CD4-positive, alpha-beta T cell treated with Interleukin-10 for 1 hour (primary cell): ENCODE measurements at places on chromosomes 12 and 14.

GRCh38 chr12:131986910-131987309 is 37.2 kb downstream of the EP400 start:
- no peak for DNase-seq

GRCh38 chr14:101826351-101826750 is 64.8 kb downstream of the PPP2R5C start:
- no peak for DNase-seq

DNA sequence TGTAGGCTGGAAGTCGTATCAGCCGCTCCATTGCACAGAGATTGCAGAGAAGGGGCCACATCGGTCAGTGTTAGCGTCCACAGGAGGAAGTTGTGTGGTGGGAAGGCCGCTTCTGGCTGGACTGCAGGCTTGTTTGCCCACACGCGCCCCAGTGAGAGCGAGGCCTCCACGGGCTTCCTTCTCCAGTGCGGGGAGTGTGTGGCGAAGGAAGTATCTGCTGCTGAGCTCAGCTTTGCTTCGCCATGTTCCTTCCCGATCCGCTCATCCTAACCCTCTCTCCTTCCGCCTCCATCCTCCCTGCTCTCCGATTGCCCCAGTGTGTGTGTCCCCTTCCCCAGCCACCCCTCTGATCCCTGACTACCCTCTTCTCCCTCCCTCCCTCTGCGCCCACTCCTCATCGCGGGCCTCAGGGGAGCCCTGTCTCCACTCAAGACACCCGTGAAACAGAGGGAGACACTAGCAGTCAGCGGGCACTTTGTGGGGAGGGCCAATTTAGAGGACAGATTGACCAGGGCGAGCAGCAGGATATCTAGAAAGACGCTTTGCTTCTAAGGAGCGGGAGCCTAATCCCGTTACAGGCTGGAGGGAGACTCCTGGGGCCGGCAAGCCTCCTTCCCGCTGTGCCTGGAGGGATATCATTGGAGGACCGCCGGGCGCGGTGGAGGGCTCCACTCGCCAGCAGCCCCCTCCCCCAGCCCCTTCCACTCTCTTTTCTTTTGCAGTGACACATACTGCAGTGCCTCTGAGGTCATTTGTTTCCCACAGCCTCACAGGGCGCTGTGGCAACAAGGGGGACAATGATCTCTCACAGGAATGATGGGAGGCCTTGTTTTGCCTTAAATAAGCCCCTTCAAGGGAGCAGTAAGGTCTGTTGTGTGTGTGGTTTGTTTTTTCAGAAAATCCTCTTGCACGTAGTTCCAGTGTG is 428.8 kb downstream of the ZFP36L1 start:
- DNase-seq: no peak

DNA sequence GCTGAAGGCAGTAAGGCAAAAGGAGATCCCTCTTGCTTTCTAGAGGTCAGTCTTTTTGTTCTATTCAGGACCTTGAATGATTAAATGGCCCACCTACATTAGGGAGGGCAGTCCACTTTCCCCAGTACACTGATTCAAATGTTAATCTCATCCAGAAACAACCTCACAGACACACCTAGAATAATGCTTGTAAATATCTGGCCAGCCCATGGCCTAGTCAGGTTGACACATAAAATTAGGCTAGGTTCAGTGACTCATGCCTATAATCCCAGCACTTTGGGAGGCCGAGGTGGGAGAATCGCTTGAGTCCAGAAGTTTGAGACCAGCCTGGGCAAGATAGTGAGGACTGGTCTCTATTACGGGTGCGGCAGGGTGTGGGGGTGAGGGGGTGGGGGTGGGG is 43.5 kb downstream of the MIPOL1 start:
- DNase-seq: no peak

- DNase-seq: no peak
These were observed 14.6 kb downstream of the HNF1A start for GRCh38 chr12:120992989-120993388.

DNA sequence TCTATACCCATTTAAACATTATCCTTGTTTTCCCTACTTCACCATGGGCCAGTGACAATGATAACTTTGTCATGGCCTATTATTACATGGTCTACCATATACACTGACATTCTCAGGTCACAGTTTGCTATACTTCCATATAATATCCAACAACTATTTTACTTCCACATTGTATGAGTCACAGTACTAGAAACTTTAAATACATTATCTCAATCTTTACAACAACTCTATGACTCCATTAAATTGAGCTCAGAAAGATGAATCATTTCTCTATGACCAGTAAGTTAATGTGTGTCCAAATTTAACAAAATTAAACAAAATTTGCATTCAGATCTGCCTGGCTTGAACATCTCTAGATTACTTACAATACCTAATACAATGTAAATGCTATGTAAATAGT is 93.9 kb downstream of the PLEKHG7 start:
- no peak for DNase-seq

- no peak for DNase-seq
These were observed 267.8 kb downstream of the KTN1 start for GRCh38 chr14:55847766-55848165.

- peak; percentile 22 for DNase-seq
These were observed 1134.6 kb downstream of the BCL11B start for GRCh38 chr14:98137131-98138025.

- peak; percentile 44 for DNase-seq
These were observed 86.4 kb upstream of the GPR68 start for GRCh38 chr14:91330856-91331255.

DNA sequence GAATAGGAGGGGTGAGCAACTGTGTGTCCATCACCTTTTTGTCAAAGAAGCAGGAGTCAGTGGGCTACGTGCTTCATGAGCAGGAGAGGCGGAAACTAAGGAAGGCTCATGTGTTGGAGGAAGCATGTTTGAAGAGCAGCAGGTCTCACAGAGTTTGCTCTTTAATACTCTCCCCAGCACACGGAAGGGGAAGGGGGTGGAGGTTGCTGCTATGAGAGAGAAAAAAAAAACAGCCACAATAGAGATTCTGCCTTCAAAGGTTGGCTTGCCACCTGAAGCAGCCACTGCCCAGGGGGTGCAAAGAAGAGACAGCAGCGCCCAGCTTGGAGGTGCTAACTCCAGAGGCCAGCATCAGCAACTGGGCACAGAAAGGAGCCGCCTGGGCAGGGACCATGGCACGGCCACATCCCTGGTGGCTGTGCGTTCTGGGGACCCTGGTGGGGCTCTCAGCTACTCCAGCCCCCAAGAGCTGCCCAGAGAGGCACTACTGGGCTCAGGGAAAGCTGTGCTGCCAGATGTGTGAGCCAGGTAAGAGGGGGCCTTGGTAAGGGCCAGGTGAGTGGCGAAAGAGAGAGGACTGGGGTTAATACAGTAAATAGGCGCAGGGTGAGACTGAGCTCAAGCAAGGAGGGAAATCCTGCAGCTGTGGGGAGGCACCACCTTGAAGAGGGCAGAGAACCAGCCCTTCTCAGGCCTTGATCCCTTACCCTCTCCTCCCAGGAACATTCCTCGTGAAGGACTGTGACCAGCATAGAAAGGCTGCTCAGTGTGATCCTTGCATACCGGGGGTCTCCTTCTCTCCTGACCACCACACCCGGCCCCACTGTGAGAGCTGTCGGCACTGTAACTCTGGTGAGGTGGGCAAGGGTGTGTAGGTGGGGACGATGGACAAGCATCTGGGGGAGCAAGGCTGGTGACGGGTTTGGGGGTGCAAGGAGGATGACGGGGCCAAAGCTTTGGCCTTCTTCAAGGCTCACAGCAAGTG is at the start of gene CD27:
CD27 (plus strand) TSS at position 252 of the 985 bp plus-strand sequence; CDS start at position 393, 141 bp downstream.
- peak; percentile 52 for DNase-seq

GRCh38 chr12:122318607-122319605 is 52.6 kb upstream of the VPS33A start:
- no peak for DNase-seq

GRCh38 chr14:92880351-92880750 is 42.6 kb upstream of the CHGA start:
- no peak for DNase-seq

- DNase-seq: no peak
These were observed 426.6 kb downstream of the ATP23 start for GRCh38 chr12:58368001-58368400.

DNA sequence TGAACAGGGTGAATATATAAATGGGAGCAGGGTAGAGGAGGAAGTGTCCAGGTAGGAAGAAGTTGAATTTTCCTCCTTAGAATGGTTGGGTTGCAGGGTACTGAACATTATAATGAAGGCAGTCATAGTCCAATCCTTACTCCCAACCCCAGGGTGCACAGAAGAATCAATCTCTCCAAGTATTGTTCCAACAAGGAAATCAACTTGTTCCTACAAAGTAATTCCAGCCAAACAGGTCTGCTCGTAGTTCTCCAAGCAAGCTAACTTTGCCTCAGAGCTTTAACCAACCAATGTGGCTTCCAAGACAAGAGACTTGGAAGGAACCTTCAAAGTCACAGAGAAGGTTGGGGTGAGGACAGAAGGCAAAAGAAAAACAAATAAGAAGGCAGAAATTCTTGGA is 527.2 kb downstream of the MED13L start:
- DNase-seq: no peak

GRCh38 chr14:71621980-71622605 is 310.1 kb upstream of the RGS6 start:
- DNase-seq: no peak

DNA sequence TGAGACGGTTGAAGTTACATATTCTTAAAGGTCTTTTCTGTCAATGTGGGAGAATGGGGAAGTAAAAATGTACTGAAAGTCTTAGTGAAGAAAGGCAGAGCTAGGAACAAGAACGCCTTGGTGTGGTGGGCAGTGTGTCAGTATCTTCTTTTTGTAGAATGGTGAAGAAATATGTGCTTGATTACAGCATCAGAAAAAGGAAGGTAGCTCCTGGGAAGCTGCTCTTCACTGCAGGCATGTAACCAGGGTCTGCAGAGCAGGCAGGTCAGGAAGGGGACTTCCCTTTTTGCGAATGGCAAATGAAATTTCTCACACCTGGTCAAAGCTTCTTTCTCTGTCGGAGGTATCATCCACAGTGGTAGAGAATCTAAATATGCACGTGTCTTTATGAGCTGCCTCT is 226.2 kb downstream of the ADAMTS20 start:
- no peak for DNase-seq

DNA sequence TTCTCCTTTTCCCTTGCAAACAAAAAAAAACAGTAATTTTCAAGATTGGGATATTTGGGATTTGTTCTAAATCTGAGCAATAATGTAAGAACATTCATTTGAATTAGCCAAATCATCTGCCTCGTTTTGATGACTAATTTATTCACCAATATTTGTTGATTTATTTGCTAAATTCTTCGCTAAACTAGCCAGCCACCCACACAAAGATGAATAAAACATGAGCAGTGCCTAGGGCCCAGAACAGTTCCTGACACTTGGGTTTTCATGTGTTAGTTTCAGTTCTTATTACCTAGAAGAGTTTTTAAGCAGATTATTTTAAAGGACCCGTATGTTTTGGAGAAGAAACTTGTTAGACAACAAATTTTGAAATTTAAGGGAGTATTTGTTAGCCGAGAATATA is 1.4 kb downstream of the ETNK1 start:
- DNase-seq: peak; percentile 51

DNA sequence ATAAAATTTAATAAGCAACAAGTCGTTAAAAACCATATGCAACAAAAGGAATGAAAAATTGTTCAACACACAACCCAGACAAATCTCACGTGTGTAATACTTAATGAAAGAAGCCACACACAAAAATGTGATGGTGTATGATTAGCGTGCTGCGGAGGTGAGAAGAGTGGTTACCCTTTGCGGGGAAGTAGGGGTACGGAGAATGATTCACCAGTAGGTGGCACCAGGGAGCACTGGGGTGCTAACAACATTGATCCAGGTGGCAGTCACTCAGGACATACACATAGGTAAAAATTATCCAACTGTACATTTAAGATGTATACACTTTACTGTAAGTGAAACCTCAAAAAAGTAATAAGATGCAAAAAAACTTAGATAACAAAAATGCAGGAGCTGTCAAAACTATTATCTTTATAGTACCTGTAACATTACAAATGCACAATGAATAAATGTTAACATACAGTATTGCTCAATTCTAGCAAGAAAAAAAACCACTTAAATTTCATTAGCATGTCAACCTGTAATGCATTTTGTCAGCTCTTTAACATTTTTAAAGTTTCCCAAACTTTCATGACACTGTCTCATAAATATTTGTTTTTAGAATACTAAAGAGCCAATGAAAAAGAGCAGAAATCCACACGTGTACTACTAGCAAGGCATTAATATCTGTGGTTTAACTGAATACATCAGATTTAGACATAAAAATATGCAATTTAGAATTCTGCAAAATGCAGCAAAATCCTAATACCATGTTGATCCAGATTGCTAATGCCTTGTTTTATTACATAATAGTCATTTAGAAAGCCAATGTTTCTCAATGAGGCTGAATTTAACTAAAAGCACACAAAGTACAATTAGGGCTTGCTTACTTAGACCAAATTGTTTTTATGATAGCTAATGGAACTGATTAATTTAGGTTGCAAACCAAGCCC is 46.7 kb downstream of the TMCC3 start:
- DNase-seq: peak; percentile 66

DNA sequence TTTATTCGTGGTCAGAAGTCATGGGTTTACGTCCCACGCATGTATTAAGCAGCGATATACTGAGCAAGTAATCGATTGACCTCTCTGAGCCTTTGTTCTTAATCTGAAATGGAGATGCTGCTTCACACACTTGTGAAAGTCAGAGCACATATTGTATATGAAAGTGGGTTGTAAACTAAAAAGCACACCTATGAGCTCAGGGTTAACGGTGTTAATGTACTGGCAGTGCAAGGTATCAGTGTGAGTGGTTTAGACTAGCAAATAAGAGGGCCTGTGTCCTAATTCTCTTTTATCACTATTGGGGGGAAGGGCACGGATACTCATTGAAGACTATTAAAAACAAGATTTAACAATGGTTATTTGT is 676 bp downstream of the MRPL42 start:
- DNase-seq: no peak

GRCh38 chr14:23351681-23352505 is 794 bp downstream of the SLC22A17 start:
- no peak for DNase-seq

GRCh38 chr12:25728056-25728595 is 175.0 kb upstream of the LMNTD1 start:
- no peak for DNase-seq

DNA sequence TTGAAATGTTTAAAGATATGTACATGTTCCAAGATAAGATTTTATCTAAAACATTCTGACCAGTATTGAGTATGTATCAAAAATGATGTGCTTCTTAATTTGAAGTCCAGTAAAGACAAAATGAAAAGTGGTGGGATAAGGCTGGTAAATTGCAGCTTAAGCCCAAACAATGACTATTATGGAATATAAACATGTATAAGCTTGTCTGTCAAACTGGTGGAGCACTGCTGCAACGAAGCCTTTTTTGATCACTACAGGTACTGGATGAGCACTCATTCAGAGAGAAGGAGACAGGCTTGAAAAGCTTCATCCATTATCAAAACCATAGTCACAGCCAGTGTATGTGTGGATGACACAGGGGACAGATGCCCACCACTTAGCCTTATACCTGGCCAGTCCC is 138.4 kb downstream of the ATP23 start:
- no peak for DNase-seq

GRCh38 chr14:33596211-33597080 is 354.4 kb downstream of the EGLN3 start:
- no peak for DNase-seq

GRCh38 chr14:64734990-64735389 is 30.8 kb downstream of the PLEKHG3 start:
- no peak for DNase-seq
